ENCODE measurements at places on chromosomes 11 and 22.

DNA sequence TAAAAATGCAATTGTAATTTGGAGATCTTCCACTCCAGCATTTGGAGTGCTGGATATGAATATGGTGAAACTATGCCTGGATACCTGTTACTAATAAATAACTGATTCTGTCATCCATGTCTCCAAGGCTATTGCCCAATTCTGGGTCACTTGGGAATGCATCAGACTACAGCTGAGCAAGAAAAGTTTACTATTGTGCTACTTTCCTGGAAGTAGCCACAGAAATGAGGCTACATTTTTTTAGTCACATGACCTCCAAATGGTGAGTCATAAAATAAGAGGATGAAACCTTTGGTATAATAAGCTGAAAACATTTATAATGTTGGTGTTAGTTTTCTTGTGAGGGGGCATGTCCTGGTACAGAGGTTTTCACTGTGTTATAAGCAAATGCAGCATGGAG is 44.4 kb downstream of the DCDC1 start:
- DNase-seq: peak; percentile 61

DNA sequence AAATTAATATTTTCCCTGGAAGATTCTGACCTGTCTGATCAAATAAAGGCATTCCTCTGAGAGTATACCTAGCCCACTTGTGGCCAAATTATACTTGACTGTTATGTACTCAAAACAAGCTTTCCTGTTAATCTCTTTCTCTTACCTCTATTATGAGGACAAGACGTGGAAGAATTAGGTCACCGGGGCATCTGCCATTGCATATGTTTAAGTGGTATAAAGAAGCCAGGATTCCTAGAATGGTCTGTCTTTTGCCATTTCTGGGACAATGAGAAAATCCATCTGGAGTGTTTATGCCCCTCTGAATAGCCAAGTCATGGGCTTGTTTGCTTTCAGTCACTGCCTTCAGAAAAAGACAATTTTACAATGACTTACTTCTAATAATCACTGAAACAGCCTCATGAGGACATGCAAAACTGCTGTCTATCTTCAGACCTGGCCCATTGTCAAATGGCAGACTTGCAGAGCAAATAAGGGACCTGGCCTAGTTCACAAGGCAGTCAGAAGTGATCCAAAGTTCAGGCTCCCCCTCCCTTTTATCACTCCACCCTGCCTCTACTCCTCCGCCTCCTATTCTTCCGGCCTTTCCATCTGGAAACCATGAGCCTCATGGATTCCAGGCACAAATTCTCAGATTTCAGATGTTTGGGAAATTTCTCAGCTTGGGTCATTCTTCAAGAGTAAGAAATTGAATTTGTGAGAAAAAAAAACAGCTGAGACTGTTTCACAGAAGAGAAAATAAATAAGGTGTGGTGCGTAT is 128.1 kb upstream of the LDLRAD3 start:
- DNase-seq: no peak

GRCh38 chr11:12674571-12674935 is 332 bp downstream of the TEAD1 start:
- DNase-seq: no peak

GRCh38 chr11:73186294-73186850 is 31.7 kb upstream of the P2RY2 start:
- DNase-seq: no peak

GRCh38 chr11:46279126-46280099 is 2.0 kb downstream of the CREB3L1 start:
- peak; percentile 60 for DNase-seq

DNA sequence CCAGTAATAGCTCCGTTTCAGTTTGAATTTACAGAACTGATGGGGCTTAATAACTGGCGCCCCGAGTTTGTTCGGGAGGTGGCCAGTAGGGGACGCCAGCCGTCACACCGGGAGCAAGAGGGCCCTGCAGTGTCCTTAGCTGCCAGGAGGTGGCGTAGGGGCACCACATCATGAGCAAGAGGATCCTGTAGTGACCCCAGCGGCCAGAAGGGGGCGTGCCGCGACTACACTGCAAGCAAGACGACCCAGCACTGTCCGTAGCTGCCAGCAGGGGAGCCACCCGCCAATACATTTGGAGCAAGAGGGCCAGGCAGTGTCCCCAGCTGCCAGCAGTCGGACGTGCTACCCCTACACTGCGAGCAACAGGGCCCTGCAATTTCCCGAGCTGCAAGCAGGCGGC is 663.7 kb upstream of the B3GAT1 start:
- DNase-seq: peak; percentile 32

- no peak for DNase-seq
Measured at GRCh38 chr22:37739611-37740049, 42.8 kb downstream of the TRIOBP start.

- no peak for DNase-seq
Measured at GRCh38 chr11:57942808-57943207, 80.9 kb upstream of the OR9Q1 start.

- DNase-seq: no peak
Measured at GRCh38 chr11:11782532-11783110, 59.2 kb upstream of the USP47 start.

- no peak for DNase-seq
Measured at GRCh38 chr11:69374110-69374945, 80.4 kb downstream of the MYEOV start.

- DNase-seq: peak; percentile 11
Measured at GRCh38 chr11:117096201-117096991, 1.8 kb downstream of the SIK3 start.

DNA sequence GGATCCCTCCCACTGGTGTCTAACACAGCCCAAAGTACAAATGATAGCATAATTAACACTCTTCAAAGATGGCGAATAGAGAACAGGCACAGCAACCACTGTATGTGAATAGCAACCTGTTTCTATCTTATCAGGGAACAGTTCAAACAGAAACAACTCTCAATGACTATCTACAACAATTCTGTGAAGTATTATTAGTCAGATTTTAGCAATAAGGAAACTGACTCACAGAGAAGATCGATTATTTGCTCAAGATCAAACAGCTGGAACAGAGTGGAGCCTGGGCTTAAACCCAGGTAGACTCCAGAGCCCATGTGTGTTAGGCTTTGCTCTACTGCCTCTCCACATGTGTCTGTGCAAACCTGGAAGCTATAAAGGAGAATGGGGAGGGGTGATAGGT is 88.7 kb downstream of the C11orf58 start:
- no peak for DNase-seq

DNA sequence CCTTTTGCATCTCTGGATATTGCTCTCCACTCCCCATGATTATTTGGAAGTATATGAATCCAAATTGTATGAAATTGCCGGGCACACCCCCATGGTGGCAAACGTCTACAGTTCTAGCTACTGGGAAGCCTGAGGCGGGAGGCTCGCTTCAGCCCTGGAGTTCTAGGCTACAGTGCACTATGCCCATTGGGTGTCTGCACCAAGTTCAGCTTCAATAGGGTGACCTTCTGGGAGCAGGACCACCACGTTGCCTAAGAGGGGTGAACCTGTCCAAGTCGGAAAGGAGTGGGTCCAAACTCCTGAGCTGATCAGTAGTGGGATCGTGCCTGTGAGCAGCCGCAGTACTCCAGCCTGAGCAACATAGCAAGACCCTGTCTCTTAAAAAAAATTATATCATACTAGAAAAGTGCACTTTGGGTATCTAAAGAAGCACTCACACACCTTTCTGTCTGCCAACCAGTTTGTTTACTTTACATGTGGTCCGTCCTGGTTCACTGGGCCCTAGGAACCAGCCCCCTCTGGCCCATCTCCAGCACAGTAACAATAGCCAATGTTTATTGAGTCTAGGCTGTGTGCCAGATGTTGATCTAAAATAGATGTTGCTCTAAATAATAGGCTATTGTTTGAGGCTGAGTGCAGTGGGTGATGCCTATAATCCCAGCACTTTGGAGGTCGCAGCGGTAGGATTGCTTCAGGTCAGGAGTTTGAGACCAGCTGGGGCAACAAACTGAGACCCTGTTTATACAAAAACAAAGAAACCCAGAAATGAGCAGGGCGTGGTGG is 16.4 kb upstream of the KAT5 start:
- no peak for DNase-seq

GRCh38 chr11:124946735-124947141 is 7.3 kb upstream of the CCDC15 start:
- peak; percentile 33 for DNase-seq

GRCh38 chr11:133913761-133914160 is 43.0 kb downstream of the IGSF9B start:
- no peak for DNase-seq

- no peak for DNase-seq
Measured at GRCh38 chr11:44718612-44719390, 8.0 kb upstream of the TSPAN18 start.

DNA sequence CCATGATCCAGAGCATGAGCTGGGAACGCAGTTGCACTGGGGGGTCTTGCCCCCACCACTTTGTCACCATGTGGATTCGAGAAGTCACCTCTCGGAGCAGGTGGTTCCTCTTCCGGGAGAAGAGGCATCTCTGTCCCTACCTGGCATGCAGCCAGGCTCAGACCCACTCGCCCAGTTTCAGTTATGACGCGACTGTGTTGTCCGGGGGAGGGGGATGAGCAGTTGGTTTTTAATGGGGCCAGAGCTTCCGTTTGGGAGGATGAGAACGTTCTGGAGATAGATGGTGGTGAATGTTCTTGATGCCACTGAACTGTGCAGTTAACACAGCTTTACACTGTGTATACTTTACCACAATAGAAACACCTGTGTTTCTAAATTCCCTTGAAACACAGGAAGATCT is 41.5 kb downstream of the DHCR7 start:
- DNase-seq: no peak

DNA sequence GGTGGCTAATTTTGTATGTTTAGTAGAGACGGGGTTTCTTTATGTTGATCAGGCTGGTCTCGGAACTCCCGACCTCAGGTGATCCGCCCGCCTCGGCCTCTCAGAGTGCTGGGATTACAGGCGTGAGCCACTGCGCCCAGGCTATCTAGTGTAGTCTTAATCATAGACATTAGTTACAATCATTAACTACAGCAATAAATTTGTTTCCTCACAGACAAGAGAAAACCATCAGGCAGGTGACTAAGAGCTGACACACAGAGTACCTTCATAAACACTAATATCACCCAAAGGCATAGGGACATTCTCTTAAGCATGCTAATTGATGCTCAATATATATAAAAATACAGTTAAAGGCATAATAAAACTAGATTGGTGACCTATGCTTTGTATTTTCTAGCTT is 19.4 kb downstream of the SDHD start:
- no peak for DNase-seq

- DNase-seq: no peak
Measured at GRCh38 chr11:128614026-128614425, 26.7 kb upstream of the ETS1 start.

DNA sequence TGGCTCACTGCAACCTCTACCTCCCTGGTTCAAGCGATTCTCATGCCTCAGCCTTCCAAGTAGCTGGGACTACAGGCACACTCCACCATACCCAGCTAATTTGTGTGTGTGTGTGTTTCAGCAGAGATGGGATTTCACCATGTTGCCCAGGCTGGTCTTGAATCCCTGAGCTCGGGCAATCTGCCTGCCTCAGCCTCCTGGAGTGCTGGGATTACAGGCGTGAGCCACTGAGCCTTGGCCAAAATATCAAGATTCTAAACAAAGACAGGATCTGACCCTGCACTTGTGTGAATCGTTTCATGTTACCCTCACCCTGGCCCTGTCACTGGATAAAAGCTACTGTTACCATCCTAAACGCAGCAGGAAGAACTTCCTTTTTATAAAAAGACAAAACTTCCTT is 15.6 kb upstream of the THY1 start:
- no peak for DNase-seq

DNA sequence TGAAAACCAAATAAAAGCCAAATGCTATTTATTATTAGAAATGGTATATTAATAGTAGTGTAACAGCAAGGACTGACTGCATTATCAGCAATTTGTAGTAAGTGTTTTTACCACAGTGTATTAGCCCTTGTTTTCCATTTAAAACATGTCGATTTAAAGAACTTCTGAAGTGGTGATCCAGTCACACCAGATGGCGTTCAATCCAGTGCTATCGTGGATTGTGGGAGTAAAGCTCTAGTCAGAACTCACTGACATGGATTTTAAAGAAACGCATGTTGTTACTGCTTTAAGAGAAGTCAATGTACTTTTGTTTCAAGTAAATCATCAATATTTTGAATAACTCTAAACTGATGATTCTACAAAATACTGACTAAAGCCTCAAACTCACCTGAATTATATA is 51.1 kb downstream of the LARGE2 start:
- DNase-seq: no peak

- no peak for DNase-seq
Measured at GRCh38 chr11:131370901-131371790, 731 bp downstream of the NTM start.

DNA sequence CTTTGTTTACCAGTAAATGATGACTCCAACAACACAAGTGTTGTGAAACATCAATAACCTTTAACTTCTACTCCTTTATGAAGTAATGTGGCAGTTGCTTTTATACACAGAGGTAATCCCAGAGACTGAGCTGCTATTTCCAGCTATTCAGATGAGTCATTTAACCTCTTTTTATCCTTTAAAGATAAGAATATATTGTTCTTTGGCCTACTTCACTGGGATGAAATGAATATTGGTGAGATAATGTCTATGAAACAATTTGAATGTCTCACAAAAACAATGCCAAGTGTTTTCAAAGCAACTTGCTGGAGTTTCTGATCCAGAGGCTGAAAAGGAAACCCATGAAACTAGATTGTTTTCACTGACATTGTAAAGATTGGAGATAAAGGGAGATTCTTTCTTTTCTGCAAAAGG is 564.4 kb upstream of the LUZP2 start:
- peak; percentile 9 for DNase-seq

DNA sequence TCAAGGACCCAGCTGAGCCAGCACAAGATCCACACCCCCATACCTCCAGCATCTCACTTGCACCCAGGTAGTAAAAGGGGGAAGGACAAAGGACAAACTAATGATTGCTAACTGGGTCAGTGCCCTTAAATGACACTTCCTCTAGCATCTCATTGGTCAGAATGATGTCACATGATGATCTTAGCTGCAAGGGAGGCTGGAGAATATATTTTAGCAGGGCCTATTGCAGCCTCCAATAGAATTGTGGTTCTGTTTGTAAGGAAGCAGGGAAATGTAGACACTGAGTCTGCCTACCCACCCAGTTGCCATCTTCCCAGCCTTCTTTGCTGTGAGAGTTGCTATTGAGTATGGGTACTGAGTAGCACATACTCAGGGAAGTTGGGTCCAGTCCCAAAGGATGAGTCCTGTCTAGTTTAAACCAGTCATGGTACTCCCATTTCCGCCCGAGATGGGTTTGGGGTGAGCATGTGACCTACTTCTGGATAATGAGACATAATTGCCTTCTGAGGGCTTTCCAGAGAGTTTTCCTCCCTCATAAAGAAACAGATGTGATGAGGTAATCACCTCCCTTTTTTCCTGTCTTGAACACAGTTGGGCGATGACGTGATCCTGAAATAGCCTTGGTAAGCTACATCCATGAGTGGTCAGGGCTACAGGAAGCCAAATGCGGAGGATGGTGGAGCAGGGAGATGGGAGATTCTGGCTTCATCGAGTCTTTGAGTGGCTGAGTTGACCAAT is 5.5 kb upstream of the DNAL4 start:
- DNase-seq: peak; percentile 5

DNA sequence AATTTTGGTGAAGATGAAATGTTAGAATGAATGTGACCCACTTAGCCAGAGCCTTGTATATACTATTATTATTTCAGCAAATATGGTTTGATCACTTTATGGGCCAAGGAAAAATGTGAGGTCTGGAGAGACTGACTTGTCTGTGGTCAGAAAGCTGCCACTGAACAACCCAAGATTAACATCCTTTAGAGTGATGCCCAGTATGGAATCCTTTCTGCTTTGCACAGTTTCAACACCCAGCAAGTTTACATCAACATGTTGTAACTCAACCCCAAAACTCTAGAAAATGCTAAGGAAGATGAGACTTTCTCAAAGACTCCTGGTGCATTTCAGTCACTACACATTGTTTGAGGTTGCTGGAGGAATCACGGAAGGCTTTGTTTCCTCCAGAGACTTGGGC is 107.7 kb downstream of the SNX19 start:
- no peak for DNase-seq

Measured in HFFc6 (cell line).